ENCODE measurements at places on chromosomes 6 and 20. TPM values are rescaled to one million over a fixed set of nuclear protein-coding genes. Genes with fewer than 3 reads are reported as not detected.

CD2AP gene
- total RNA-seq: 7.9 TPM

TMEM244 gene
- total RNA-seq: not detected

ANKRD66 gene
- total RNA-seq: not detected

GNRH2 gene
- not detected for total RNA-seq

LY6G6C gene
- not detected for total RNA-seq

ZNF831 gene
- not detected for total RNA-seq

SLCO4A1 gene
- total RNA-seq: 0.74 TPM

SNPH gene
- 6.4 TPM for total RNA-seq

PRRT1 gene
- total RNA-seq: 0.17 TPM

ADGRG6 gene
- 7.9 TPM for total RNA-seq

NR2E1 gene
- not detected for total RNA-seq

NRSN2 gene
- 104 TPM for total RNA-seq

TXLNB gene
- 0.15 TPM for total RNA-seq

RBBP8NL gene
- total RNA-seq: not detected

BFSP1 gene
- total RNA-seq: 2.7 TPM

SHLD1 gene
- total RNA-seq: 2.1 TPM

TINAG gene
- total RNA-seq: not detected

SRSF12 gene
- total RNA-seq: 0.34 TPM

PRR18 gene
- total RNA-seq: not detected

RALGAPB gene
- 14.1 TPM for total RNA-seq

RAET1G gene
- 1.8 TPM for total RNA-seq

OR2B6 gene
- total RNA-seq: not detected

PCK1 gene
- total RNA-seq: not detected

CLIC5 gene
- not detected for total RNA-seq

BYSL gene
- 12.9 TPM for total RNA-seq

CCR6 gene
- not detected for total RNA-seq

POU5F1 gene
- total RNA-seq: not detected

SYNJ2 gene
- total RNA-seq: 12.4 TPM

C20orf96 gene
- 2.8 TPM for total RNA-seq

MDFI gene
- total RNA-seq: 7.0 TPM

SLC17A2 gene
- total RNA-seq: not detected

BANF2 gene
- total RNA-seq: not detected

EYA2 gene
- total RNA-seq: 1.0 TPM

IL20RA gene
- 0.45 TPM for total RNA-seq

SYNE1 gene
- total RNA-seq: 21.9 TPM

PRSS35 gene
- total RNA-seq: 2.7 TPM

UST gene
- total RNA-seq: 7.1 TPM

TMEM14B gene
- 106 TPM for total RNA-seq

SAMD3 gene
- total RNA-seq: not detected

NMBR gene
- total RNA-seq: 0.15 TPM

FOXF2 gene
- total RNA-seq: 16.4 TPM

CLVS2 gene
- not detected for total RNA-seq

EPHA7 gene
- 0.34 TPM for total RNA-seq

LY6G6D gene
- not detected for total RNA-seq

RTEL1 gene
- 20.7 TPM for total RNA-seq

PM20D2 gene
- 17.0 TPM for total RNA-seq

TLDC2 gene
- total RNA-seq: 0.34 TPM

OXT gene
- total RNA-seq: not detected

ADGRF4 gene
- not detected for total RNA-seq

Measured in bronchus fibroblast of lung (primary cell).